ENCODE measurements at places on chromosomes 12 and 14. TPM values are rescaled to one million over a fixed set of nuclear protein-coding genes. Genes with fewer than 3 reads are reported as not detected.

The LRP1-AS gene
- total RNA-seq, result not detected

The TMEM233 gene
- total RNA-seq, result not detected

The A2ML1 gene
- total RNA-seq, result not detected

The CISTR gene
- total RNA-seq, result not detected

The HOXC13 gene
- 28.3 TPM for total RNA-seq

The SLC41A2 gene
- 21.1 TPM for total RNA-seq

The GUCY2C gene
- total RNA-seq, result not detected

The MYO1A gene
- total RNA-seq, result 0.34 TPM

The SLC5A8 gene
- not detected for total RNA-seq

The KLRD1 gene
- total RNA-seq, result not detected

The MPHOSPH9 gene
- total RNA-seq, result 16.7 TPM

The CLEC1B gene
- total RNA-seq, result not detected

The KRT83 gene
- 5.3 TPM for total RNA-seq

The AQP2 gene
- total RNA-seq, result not detected

The IQSEC3 gene
- 0.05 TPM for total RNA-seq
